ENCODE measurements at places on chromosomes 3 and 15. TPM values are rescaled to one million over a fixed set of nuclear protein-coding genes. Genes with fewer than 3 reads are reported as not detected.
A peak's percentile ranks its signal among the peaks of the same experiment; 100 is the strongest.

Gene ITIH1
- not detected for total RNA-seq

Gene CADM2
- total RNA-seq = not detected

Gene XIRP1
- total RNA-seq = 0.62 TPM

Gene SLC28A2
- not detected for total RNA-seq

Gene AAGAB
- 48.8 TPM for total RNA-seq

Gene LTK
- total RNA-seq = not detected

Gene EMC7
- 51.8 TPM for total RNA-seq

Gene SLC25A26
- 25.3 TPM for total RNA-seq

DNA sequence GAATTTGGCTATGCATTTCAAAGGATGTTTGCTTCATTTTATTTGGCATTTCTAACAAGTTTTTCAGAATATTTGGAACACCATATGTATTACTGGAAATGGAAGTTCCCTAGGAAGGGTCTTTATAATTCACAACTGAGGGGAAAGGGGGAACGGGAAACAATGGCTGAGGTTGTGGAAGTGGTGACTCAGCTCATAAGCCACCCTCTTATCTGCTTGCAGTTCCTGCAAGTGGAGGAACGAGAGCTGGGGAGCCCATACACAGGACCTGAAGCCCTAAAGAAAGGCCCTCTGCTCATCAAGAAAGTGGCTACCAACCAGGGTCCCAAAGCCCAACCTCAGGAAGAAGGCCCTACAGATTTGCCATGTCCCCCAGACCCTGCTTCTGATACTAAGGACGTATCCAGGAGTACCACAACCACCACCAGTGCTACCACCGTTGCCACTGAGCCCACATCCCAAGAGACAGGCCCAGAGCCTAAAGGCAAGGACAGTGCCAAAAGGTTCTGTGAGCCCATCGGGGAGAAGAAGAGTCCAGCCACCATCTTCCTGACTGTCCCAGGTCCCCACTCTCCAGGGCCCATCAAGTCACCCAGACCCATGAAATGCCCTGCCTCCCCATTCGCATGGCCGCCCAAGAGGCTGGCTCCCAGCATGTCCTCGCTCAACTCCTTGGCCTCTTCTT, 37.9 kb downstream of the ESYT3 start:
- no peak for DNase-seq

DNA sequence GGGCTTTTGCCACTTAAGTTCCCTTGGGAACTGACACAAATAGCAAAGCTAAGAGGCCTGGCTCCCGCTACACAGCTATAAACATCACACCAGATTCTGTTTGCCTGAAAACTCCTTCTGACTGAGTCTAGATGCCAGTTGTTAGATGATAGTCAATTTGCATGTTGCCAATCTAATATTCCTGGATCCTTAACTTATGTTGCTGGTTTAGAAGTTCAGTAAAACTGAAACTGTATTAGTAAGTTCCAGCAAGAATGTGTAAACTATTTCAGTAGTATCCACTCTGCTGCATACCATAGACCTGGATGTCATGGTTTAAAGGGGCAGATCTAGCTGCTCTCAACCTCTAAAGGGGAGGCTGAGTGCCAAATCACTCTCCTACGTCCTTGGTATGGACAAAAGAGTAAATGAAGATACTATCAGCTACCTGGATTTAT, 27.1 kb upstream of the LACTB start:
- DNase-seq = no peak

GRCh38 chr15:43266834-43267233, at the start of gene TGM5:
Gene TGM5 (minus strand): TSS chr15:43266928. CDS start chr15:43266849, 79 bp downstream.
- DNase-seq = no peak

DNA sequence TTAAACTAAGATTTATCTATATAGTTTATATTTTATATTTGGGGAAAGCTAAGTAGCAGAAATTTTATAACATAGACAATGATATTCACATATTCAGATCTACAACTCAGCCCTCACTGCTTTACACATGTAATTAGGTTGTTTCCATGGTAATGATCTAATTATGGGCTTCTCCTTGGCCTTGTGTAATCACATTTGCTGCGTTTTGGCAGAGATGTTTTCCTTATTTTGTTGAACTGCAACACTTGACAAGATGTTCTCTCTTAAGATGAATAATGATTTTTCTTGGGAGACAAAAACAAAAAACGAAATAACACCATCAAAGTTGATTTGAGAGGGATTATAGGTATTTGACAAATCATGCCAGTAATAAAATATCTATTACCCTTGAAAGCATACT, 635.6 kb upstream of the TBL1XR1 start:
- no peak for DNase-seq

GRCh38 chr3:78641703-78642102, 1126.1 kb downstream of the ROBO1 start:
- no peak for DNase-seq

DNA sequence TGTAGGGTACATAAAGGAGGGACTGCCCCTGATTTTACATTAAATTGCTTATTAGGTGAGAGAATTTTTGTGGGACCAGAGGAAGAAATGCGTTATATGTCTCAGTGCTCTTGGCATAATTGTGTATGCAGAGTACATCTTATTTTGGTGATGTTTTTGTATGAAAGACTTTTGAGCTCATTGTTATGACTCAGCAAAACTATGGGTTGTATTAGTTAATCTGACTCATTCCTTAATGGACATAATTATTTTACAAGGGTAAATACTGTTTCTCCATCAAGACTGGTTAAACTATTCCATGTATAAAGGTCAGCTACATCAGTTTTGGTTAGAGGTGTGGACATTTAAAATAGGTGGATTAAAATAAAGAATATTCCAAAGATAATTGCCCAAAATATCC, 156.8 kb downstream of the ALCAM start:
- no peak for DNase-seq

- DNase-seq = no peak
Measured at GRCh38 chr3:27927882-27928281, 205.8 kb upstream of the EOMES start.

GRCh38 chr15:66232267-66232625, 21.3 kb downstream of the MEGF11 start:
- DNase-seq = no peak

- DNase-seq = no peak
Measured at GRCh38 chr3:134905647-134905935, 110.5 kb downstream of the EPHB1 start.

- peak; percentile 8 for DNase-seq
Measured at GRCh38 chr3:42805141-42805821, 991 bp upstream of the HIGD1A start.

- DNase-seq = no peak
Measured at GRCh38 chr3:76134166-76134565, 348.8 kb upstream of the ZNF717 start.

GRCh38 chr3:157551961-157552360, 48.7 kb upstream of the VEPH1 start:
- peak; percentile 10 for DNase-seq

DNA sequence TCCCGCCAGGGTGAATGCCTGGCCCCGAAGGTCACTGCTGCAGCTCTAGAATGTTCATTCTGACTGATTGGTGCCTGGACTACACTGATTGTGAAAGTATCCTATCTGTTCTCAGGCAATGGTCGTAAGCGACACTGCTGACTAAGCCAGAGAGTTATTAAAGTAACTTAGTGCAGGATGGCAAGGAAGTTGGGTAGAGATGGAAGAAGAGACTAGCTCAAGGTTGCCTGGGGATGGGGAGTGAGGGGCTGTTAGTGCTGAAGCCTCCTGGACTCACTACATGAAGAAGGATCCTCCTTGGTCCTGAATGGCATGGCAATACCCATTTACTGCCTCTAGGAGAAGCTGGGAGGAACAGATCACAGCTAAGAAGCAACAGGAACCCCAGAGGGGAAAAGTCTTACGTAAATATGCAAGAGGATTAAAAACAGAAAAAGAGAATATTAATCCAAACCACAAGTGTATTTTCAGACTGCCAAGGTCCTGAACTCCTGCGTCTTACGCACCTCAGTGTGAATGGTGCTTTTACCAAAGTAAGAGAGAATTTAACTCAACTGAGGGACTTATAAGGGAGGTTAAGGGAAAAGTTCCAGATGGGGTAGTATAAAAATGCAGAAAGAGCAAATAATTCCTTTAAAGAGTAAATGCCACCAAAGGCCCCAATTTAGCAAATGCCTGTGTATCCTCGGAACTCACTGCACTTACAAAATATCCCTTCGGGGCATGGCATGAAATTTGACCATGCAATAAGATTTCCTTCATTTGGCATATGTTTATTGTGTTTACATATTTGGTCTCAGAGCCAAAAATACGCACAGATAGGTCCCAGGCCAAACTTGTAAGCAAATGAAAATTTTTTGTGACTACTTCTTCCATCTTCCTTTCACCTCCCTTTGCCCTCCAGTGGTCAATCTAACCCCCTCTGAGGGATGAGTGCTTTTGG, 64.0 kb upstream of the DGKG start:
- no peak for DNase-seq

DNA sequence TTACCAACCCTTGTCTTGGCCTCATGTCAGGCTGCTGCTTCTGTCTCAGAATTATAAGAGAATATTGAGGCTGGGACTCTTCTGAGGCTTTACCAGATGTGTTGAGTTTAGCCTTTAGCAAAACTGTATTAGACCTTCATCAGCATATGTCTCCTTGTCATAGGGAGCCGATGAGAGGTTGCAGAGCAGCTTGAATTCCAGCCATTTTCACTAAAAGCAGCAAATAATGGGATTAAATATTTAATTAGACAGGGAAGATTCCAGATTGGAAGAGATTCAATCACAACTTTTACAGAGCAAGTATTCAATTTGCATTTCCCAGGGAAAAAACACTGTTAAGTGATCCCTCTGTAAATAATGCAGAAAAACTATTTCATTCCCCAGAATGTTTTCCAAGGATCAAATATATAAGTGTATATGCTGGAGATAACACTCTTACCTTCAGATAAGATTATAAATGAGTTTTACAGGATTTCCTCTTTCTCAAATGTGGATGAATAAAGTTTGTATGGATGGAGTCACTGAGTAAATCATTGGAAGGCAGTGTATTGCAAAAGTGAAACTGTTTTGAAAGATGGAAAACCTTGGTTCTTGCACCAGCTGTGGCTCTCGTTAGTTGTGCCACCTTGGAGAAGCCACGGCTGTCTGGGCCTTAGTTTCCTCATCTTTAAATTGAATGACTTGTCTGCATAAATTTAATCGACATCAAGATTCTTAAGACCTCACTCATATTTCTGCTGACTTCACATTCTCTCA, 466.4 kb upstream of the SGO1 start:
- no peak for DNase-seq

GRCh38 chr3:115052906-115053305, 94.2 kb downstream of the ZBTB20 start:
- DNase-seq = no peak

GRCh38 chr3:171393032-171393744, 67.0 kb downstream of the TNIK start:
- no peak for DNase-seq

DNA sequence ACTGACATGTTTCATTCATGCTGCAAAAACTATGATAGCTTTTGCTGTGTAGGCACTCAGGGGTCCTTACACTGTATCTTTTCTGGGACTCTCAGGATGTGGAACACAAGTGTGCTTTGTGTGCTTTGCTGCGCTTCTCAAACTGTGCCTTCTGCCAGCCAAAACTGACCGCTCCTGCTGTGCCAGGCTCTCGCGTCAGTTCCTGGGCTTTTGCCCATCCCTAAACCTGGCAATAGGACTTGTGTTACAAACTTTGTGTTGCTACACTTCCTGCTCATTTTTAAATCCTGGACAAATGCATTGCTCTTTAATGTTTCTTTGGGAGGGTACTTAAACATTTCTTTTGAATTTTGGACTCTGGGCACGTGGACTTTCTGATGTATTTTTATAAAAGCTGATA, 60.3 kb downstream of the DIPK2A start:
- no peak for DNase-seq

DNA sequence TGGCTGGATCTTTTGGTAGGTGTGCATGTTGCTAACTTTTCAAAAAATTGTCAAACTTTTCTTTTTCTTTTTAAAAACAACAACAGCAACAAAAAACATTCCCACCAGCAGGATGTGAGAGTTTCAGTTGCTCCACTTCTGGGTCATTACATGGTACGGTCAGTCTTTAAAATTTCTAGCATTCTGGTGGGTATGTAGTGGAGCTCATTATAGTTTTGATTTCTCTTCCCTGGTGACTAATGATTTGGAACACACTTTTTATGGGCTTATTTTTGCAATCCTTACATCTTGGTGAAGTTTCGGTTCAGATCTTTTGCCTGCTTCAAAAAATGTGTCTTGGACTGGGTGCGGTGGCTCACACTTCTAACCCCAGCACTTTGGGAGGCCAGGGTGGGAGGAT, 19.3 kb downstream of the ATP1B3 start:
- no peak for DNase-seq

DNA sequence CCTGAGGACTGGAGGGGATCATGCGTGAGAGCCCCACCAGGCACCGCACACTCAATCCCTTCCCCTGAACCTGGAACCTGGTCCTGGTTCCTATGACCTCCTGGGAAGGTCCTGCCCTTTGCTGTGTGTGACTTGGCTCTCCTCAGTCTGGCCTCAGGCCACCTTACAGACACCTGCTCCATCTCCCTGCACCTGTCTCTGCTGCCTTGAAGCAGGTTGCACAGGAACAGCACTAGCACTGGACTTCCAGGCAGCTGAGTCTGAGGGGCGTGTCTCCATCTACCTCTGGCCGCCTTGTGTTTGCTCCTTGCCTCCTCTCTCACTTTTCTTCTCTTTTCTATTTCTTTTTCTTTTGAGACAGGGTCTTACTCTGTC, 15.4 kb downstream of the PSTPIP1 start:
- DNase-seq = no peak

- no peak for DNase-seq
Measured at GRCh38 chr15:95027981-95028380, 796.6 kb downstream of the MCTP2 start.

DNA sequence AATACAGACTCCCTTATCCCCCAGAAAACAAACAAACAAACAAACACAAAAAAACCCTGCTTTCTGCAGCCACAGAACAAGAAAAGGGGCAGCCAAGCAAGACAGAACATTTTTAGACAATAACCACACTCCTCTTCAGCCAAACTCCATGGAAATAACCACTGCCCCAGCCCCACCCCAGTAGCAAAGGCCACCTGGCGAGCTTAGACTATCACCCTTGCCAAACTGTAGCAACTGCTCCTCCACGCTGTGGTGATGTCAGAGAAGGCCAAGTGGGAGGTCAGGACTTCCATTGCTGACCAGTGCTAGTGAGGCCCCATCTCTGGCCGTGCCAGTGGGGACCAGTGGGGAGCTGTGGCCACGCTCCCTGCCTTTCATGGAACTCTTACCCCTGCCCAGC, 60.3 kb upstream of the CHRNA7 start:
- DNase-seq = no peak
